NCI-H1694 (cell line): ENCODE measurements at places on chromosomes 2 and 18.

GRCh38 chr2:173432049-173432754, 77.5 kb downstream of the CDCA7 start:
- DNase-seq = no peak

GRCh38 chr2:12253167-12253778, 463.5 kb upstream of the TRIB2 start:
- no peak for DNase-seq

GRCh38 chr2:221549143-221549542, 23.0 kb downstream of the EPHA4 start:
- DNase-seq = no peak

GRCh38 chr2:12057436-12058166, 311.2 kb downstream of the LPIN1 start:
- DNase-seq = no peak

DNA sequence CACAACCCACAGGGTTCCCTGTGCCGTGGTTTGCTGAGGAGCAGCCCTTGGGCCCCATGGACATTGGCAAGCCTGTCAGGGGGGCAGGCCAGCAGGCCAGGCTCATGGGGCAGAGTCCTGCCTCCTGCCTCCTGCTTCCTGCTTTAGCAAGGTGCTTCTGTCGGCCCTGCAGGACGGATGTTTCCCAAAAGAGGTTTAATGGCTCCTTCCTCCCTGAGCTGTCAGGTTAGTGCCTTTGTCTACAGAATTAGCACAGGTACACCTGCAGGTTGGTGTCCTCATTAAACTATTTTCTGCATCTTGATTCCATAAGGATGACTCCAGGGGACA, 152.3 kb downstream of the TTC32 start:
- no peak for DNase-seq

DNA sequence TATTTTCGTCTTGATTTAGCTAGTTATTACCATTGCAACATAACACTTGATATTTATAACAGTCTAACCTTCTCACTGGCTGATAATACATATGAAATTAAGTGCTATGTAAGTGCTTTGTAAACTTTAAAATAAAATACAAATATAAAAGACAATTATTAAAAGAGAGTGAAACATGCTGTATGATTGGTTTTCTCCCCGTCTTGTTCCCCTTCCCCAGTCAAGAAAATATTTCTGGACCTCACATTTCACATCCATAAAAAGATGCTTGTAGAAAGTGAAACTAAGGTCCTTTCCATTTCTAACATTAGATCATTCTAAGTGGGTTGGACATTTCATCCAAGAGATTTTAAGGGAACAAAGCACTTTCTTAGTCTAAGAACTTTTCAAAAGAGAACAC, 310.2 kb upstream of the LRATD1 start:
- DNase-seq = no peak

- DNase-seq = no peak
These were observed 31.0 kb downstream of the TMEM87B start for GRCh38 chr2:112085916-112086669.

DNA sequence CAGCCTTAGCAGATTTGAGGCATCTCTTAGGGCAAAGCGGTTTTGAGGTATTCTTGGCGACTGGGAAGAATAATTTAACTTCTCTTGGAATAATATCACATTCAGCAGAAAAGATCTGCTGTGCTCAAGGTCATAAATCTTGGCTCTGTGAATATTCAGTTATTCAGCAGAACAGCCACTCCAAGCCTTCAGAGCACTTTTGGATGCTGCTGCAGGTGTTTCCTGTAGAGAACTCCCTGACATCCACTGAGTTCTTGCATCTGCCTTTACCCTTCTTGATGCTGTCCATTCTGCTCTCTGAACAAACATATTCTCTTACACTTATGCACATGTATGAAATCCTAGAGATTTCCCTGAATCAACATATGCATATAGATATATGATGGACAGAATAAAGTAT, 390.3 kb downstream of the NRXN1 start:
- DNase-seq = no peak

GRCh38 chr18:5309888-5310470, 14.5 kb upstream of the ZBTB14 start:
- no peak for DNase-seq

DNA sequence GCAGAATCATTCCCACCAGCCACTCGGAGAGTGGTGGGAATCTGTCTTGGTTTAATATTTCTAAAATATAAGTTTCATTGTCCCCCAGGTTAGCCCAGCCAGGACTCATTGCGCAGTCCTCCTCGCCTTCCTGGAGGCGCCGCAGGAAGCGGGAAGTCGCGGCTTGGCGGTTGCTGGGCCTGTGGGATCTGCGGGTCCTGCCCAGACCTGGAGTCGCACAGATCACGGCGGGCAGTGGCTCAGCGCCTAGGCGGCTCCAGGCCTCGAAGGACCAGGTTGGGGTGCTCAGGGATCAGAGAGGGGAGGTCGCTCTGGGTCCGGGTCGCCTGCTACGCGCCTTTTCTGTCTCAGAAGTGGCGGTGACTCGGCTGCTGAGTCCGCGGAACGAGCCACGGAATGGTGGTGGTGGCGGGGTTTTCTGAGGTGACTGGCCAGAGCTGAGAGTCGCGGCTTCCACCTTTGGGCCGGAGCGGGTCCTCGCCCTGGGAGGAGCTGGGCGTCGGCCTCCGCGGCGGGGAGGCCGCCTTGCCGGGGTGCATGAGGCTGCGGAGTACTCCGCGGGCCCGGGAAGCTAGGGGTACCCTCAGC, 2.6 kb downstream of the HOXD3 start:
- no peak for DNase-seq

DNA sequence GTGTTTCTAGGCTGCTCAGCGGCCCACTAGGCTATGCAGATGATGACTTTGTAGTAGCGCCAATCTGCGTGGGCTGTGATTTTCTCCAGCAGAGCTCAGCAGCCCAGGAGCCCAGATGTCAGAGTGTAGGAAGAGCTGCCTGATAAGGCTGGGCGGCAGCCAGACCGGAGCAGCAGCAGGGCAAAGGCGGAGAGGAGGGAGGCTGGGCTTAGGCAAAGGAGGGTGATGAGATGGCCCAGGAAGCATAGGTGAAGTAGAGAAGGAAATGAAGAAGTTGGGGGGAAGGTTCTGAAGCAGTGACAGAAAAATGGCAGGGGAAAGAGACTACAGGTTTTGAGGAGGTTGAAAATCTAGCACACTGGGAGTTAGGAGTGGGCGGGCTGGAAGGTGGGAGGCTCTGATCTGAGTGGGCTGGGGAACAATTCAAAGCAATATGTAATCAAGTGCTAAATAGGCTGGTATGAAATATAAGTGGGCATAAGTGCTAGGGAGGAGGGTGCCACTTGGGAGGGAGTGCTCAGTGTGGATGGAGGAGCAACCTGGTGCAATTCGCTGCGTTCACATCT, 50.6 kb upstream of the STPG4 start:
- peak; percentile 47 for DNase-seq

GRCh38 chr2:118148133-118148532, 59.9 kb downstream of the INSIG2 start:
- DNase-seq = no peak

- no peak for DNase-seq
These were observed 1327.1 kb upstream of the ZEB2 start for GRCh38 chr2:145846982-145847381.

DNA sequence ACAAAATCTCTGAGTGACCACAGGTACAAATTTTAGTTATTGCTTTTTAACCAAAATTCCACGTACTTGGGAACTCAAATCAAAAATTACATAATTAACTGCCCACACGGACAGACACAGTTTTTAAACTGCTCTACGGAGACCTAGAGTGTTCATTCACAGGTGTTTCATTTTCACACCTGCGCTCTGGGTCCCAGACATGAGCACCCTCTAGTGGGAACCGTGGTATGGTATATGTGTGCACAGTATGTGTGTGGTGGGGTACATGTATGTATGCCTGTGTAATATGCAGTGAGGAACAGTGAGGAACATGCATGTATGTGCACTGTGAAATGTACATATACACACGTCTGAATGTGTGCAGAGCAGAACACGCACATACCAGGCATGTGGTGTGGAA, 65.0 kb downstream of the PPP4R1 start:
- no peak for DNase-seq

DNA sequence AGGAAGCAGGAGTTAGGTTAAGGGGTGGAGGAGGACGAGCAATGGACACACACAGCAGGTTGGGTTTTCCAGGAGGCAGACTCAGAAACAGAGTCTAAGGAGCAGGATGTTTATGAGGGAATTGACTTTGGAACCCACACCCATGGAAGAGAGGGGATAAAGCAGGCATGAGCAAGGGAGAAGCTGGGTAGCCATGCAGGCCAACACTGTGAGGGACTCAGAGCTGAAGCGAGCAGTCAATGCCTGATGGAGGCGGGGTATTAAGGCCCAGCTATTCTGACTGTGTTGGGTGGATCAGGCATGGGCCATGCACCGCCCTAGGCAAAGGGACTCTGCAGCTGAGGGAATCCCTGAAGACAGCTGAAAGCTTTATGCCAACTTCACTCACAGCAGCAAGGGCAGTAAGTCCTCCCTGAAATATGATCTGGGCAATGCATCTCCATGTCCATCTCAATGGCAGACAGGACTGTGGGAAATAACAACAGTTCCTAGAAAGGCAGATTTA, 37.6 kb downstream of the TEX51 start:
- DNase-seq = no peak

DNA sequence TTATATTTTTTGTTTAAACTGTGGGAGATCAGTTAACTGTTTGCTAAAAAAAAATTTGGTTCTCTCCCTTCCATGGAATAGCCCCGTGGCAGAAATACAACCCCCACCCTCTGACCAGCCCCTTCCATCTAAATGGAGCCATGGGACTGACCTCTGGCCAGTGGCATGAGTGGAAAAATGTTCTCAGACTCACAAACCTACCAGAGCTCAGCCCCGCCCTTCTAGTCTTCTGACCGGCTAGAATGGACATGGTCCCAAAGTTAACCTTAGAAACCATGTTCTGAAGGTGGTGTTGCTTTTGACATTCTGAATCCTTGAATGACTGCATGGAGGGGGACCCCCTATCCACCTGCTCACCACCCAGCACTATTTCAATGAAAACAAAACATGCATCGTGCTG, 1.3 kb upstream of the CHRNA1 start:
- DNase-seq = no peak

DNA sequence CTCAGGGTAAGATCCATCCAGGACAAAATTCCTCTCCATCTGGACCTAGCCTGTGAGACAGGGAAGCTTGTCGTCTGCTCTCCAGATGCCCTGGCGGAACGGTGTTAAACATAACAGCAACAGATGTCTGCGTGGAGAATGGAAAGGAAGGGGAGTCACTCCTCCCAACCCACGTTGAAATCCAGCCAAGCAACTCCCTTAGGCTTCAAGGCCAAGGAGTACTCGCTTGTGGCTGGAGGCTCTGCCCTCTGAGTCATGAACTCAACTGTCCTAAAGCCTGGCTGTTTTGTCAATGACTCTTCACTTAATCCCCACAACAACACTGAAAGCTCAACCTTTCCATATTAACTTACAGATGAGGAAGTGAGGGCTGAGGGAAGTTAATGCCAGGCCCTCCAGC, 42.2 kb downstream of the TPO start:
- no peak for DNase-seq

- DNase-seq = no peak
These were observed 38.5 kb downstream of the HK2 start for GRCh38 chr2:74872389-74872836.

GRCh38 chr2:18455236-18455862, 105.1 kb downstream of the RDH14 start:
- no peak for DNase-seq

- no peak for DNase-seq
These were observed 21.2 kb downstream of the ADRA2B start for GRCh38 chr2:96095116-96095636.

DNA sequence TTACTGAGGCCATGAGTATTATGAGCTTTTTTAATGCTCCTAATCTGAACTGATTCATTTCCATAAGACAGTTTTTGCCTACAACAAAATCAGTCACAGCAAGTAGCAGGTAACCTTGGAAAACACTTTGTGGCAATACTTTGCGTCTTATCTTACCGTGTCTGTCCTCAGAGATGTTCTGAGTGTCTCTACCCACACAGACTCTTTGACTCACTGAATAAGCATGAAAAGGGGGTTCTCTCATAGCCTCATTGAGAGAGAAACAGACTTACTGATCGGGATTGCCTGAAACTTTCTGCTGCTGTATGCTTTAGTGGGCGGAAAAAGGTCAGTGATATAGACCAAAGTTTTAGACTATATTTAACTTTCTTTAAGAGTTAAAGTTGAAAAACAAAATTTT, 92.6 kb downstream of the MYL12B start:
- DNase-seq = no peak

- no peak for DNase-seq
These were observed 54.5 kb upstream of the ZNF804A start for GRCh38 chr2:184543832-184544231.

GRCh38 chr2:196104066-196104465, 35.4 kb upstream of the DNAH7 start:
- no peak for DNase-seq

DNA sequence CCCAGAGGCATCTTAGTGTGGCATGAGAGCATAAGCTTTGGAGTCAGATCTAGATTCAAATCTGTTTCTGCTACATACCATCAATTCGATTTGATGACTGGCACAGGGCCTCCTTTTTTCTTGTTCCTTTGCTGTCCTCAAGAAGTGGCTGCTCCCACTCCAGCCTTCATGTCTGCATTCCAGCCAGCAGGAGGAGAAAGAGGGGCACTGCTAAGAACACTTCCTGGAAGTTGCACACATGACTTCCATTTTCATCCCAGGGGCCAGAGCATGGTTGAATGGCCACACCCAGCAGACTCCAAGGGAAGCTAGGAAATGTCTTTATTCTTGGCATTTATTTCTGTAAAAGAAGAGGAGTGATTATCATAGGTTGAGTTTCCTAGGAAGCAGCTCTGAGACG, 50.4 kb downstream of the EML6 start:
- DNase-seq = no peak

GRCh38 chr2:42372474-42373200, 11.6 kb upstream of the COX7A2L start:
- no peak for DNase-seq

GRCh38 chr2:128504246-128505149, 185.8 kb upstream of the HS6ST1 start:
- DNase-seq = no peak

DNA sequence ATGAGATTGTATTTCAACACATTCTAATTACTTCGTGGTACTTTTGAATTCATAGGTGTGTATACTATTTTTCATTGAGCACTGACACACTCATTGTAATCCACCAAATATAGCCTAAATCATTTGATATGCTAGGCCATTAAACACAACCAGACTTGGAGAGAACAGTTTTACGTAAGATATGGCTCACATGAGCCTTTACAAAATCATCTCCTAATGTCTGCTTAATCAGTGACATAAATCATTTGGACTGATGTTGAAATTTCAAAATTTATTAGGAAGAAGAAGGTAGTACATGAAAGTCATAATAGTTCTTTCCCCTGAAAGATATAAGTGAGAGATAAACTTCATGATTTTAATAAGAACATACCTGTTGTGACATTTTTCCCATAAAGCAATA, 550.2 kb upstream of the LINC00305 start:
- DNase-seq = no peak

- no peak for DNase-seq
These were observed at the start of gene GDF7 for GRCh38 chr2:20666304-20667150. Gene GDF7 (plus strand): TSS chr2:20667144. CDS start chr2:20667240, 96 bp downstream.
